Osteoblast (primary cell): ENCODE measurements at places on chromosomes 2 and 18. TPM values are rescaled to one million over a fixed set of nuclear protein-coding genes. Genes with fewer than 3 reads are reported as not detected.
A peak's percentile ranks its signal among the peaks of the same experiment; 100 is the strongest.

DNA sequence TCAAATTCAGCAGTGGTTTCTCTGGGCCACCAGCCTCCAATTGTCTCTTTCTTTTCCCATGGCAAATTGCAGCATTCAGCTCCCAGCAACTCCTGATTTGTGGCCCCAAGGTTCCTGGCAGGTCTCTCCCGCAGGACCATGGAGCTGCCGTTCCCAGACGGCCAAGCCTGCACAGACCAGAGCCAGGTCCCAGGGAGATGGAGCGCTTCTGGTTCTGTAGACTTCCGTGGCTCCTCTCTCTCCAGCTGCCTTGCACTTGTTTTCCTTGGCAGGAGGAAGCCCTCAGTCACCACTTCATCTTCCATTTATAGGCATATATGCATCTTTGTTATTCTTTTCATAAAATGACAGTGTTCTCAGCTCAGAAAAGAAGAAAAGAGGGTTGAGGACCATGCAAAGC, 21.7 kb downstream of the TNP1 start:
- peak; percentile 82 for DNase-seq

DNA sequence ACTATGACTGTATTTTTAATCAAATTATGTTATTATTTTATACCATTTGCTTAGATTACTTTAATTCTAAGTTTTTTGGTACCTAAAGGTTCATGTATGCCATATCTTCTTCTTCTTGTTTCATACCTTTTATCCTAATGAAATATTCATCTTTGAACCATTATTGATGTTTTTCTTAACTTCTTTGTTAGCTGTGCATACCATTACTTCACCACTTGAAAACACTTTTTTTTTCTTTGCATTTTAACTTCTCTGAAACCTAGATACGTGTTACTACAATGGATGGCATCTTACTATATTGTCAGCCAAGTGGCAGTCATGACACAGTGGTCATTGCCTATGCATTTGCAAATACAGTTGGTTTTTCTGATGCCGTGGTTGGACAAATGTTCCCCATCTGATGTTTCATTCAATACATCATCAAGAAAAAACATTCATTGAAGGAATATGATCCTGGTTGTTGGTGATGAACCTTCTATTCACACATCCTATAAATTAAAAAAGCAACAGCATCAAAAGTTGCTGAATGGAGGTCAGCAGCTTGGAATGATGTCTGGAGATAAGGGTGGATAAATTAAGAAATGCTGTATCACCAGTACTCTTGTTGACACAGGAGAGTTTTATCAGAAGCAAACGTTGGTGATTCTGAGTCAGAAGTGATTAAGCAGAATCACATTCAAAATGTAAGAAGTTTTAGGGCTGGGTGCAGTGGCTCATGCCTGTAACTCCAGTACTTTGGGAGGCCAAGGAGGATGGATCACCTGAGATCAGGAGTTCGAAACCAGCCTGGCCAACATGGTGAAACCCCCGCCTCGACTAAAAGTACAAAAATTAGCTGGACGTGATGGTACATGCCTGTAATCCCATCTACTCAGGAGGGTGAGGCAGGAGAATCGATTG, 7.4 kb downstream of the IL36A start:
- no peak for DNase-seq

DNA sequence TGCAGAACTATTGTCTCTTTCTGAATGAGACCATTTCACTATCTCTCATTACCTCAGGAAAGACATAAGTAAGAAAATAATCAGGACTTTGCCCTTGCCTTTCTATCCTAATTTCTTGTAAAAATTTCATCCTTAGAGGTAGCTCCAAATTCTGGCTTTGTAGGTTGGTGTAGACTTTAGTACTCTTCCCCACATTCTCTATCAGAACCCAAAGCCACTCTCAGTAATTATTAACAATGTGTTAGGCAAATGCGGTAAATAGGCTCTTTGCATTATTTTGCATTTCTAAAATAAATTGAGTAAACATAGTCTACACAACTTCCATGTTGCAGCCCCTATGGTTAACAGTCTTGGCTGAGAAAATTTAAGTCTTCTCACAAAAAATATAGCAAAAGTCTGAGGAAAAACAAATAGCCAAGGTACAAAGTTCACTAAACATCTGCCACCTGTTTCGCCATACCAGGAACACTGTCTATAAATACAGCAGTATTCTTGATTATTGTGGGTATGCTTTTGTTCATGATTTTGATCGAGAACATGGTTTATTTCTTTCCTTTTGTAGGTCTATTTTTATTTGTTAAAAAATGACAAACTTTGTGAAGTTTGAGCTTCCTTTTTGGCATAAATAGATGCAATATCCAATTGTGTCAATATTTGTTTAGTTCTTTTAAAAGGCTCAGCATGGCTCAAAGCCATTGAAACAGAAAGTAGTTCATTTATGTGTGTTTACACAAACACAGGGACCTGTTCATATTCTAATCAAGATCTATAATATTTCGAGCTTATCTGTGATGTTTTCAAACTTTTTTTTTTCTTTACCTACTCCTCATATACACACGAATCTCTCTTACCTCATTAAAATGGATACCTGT, 1061.5 kb downstream of the CNTNAP5 start:
- no peak for DNase-seq

Gene ZBTB7C
- total RNA-seq: 0.29 and 0.36 TPM in 2 replicates

DNA sequence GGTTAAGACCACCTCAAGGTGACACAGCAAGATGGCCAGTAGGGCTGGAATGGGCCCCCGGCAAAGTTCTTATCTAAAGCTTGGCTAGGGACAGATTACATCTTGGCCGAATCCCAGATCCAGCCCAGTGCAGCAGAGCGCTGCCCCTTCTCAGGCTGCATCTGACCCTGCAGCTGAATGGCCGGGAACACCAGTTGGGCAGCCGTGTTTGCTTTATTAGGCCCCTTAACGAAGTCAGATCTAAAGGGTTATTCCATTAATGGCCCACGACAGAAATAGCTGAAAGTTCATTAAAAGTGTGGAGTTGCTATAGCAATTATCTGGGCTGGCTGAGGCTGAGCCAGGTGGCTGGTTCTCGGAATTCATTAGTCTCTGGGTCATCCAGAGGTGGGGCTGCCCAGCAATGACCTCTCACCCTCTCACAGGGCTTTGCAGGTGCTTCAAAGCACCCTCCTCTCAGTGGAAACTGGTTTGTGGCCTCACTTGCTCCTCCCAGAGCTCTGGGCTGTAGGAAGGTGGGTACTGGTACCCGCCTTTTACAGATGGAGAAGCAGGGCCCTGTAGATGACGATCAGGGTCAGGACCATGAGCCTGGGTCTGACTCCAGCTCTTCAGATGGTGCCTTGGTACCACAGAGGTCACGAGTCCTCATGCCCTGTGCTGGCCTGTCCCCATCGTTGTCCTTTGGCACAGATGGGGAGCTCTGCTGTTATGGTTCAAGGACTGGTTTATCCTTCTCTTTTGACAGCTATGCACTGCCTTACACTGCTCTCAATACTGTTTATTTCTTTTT, 68.8 kb downstream of the EMX1 start:
- DNase-seq: no peak

Gene TSPYL6
- total RNA-seq: not detected in 2 replicates

Gene TMEM178A
- 0.29 and 0.72 TPM in 2 replicates for total RNA-seq

Gene C1GALT1C1L
- total RNA-seq: 0.72 and 1.2 TPM in 2 replicates

DNA sequence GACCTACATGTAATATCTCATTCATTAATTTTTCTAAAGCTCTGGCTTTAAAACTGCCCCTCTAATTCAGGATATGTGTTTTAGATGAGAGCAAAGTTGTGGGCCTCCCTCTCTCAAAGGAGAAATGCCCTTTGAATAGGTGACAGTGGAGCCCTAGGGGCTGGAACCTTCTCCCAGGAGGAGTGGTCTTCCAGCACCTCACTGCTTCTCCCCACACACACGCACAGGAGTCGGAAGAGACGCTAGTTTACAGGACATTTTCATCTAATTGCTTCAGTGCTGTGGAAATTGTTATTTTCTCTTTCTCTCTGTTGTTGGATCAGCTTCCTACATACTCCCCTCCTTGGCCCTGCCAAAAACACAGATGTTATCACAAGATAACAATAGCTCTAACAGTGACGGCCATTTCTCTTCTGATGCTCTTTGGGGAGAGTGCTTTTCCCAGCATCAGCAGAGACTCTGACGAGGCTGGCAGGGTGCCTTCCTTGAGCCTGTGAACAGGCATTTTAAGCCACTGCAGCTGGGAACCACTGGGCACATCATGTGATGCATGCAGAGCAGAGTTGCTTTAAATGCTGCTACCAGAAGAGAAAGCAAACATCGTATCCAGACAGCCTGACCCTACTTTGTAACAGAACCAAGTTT, 209.4 kb upstream of the SP5 start:
- DNase-seq: no peak

DNA sequence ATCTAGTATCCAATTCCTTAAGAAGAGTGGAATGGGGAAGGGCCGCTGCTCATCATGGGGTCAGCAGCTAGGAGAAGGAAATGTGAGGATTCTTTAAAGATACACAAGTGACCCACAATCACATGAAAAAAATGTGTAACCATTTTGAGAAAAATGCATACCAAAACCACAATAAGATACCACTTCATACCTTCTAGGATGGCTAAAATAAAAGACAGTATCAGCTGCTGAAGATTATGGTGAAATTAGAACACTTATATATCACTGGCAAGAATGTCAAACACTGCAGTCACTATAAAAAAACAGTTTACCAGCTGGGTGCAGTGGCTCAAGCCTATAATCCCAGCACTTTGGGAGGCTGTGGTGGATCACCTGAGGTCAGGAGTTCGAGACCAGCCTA, 67.9 kb downstream of the C2orf74 start:
- no peak for DNase-seq

DNA sequence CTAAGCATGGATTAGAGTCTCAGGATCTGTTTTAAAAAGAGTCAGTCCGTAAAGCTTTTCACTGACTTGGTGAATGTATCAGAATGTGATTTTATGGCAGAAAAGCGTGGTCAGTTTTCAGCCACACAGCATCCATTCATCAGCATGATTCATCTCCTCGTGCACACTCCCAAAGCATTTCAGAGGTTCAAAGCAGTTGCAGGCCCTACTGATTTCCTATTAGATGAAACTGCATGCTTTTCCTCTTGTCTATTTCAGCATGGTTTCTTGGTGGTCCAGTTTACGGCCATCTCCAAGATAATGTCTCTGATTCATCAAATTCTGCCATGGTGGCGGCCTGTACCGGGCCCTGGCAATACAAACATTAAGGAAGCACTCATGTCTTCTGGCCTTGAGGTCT, 4.8 kb upstream of the PARD6G start:
- DNase-seq: peak; percentile 90

Gene SLC9A2
- total RNA-seq: under 0.01 TPM in 2 replicates

Gene SEH1L
- 45.7 and 51.0 TPM in 2 replicates for total RNA-seq

- peak; percentile 72 for DNase-seq
Measured at GRCh38 chr18:25503567-25504081, 151.7 kb upstream of the ZNF521 start.

Gene SIGLEC15
- total RNA-seq: 8.0 and 12.1 TPM in 2 replicates

Gene RIT2
- not detected in 2 replicates for total RNA-seq

Gene FBXO36
- total RNA-seq: 6.9 and 7.7 TPM in 2 replicates

DNA sequence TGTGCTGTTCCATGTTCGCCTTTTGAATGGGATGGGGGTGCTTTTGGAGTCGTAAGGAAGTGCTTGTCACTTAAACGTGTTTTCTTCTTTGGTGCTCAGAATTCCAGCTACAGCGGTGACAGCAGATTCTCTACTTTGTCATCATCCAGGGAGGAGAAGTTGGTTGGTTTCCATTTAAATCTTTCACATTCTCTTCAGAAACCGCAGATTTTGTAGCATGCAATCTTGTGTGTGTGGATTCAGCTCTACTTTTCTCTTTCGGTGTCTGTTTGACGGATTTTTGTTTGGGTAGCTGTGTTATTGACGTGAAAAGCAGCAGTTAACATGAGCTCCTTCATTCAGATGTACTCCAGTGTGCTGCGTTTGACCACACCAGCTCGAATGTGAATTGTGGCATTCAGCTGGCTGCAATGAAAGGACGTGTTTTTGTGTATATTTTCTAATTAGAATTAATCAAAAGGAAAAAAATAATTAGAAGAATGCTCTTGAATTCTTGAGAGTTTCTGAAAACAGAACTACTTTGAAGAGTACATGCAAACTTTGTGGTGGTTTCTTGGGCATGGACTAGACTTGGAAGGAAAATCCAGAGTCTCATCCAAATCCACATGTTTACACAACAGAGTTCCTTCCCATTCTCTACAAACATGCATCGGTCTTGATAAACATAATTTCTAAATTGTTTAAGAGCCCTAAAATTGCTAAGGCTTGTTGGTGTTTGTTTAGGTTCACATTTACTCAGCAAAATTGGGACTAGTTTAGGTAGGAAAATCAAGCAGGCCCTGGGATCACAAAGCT, 68.7 kb upstream of the RBM44 start:
- peak; percentile 88 for DNase-seq

DNA sequence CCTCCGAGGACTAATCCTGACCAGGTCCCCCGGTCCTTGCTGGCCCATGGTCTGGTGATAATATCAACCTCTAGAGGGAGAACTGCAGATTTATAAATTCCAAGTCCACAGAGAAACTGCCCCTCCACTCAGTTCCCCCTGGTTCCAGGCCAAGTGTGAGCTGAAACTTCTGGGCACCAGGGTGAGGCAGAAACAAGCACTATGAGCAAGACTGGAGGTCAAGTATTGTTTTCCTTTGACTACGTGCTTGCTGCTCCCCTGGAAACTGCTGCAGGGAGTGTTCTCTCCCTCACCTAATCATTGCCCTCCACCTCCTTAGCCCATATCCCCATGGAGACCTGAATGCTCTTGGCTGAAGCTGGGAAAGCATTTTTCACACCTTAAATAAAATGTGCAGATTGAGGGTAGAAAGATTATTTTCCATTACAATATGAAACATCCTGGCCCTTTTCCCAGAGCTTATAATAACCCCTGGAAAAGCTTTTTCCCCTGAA, 135.2 kb downstream of the RDH14 start:
- no peak for DNase-seq

DNA sequence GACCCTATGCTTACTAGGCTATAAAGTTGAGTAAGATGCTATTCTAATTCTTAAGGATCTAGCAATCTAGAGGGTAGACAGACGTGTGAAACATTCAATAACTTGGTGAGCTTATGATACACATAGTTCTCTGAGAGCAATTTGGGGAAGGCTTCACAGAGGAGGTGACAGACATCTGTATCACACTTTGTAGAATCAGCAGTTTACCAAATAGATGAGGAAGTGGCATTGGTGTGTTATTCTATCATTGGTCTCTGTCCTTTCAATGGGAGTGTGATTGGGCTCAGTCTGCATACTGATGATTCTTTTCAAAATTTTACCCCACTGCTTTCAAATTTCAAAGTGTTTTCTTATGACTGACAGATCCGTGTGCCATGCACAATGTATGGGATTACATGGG, 47.0 kb upstream of the TMEM178A start:
- DNase-seq: no peak

- no peak for DNase-seq
Measured at GRCh38 chr2:169493360-169493759, 14.1 kb downstream of the BBS5 start.

- no peak for DNase-seq
Measured at GRCh38 chr2:197873293-197873701, 68.9 kb downstream of the PLCL1 start.

DNA sequence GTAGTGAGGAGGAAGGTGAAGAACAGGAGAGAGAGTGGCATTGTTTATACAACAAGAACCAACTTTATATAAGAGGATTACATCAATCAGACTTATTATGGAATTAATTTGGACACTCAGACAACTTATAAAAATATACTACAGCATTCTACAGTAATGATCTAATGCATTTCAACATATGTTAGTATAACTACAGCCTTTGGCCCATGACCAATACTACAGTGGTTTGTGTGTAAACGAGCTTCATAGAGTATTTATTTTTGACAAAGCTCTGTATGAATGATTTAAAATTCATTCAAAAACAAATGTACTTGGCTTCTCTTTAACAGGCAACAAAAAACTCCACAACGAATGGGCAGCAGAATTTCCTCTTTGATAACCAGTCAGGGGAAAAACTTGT, 72.8 kb downstream of the ZNF521 start:
- DNase-seq: no peak

Gene BCL11A
- 0.29 and 1.4 TPM in 2 replicates for total RNA-seq

- DNase-seq: no peak
Measured at GRCh38 chr2:162149940-162150339, 2.1 kb downstream of the GCG start.
